ENCODE measurements at places on chromosomes 12 and 14.
A peak's percentile ranks its signal among the peaks of the same experiment; 100 is the strongest.

GRCh38 chr12:131097202-131098177 is 143.8 kb downstream of the ADGRD1 start:
- DNase-seq: peak; percentile 69

DNA sequence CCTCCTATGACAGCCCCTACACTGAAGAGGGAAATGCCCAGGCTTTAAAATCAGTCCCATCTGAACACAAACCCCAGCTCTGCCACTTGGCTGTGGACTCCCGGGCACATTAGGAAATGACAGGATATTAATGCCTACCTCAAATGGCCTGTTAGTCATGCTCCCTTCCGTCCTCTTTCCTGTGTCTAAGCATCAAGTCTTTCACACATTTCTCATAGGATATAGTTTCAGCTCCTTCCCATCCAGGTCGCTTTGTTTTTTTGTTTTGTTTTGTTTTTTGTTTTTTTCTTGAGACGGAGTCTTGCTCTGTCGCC is 16.1 kb downstream of the PLEK2 start:
- DNase-seq: no peak

DNA sequence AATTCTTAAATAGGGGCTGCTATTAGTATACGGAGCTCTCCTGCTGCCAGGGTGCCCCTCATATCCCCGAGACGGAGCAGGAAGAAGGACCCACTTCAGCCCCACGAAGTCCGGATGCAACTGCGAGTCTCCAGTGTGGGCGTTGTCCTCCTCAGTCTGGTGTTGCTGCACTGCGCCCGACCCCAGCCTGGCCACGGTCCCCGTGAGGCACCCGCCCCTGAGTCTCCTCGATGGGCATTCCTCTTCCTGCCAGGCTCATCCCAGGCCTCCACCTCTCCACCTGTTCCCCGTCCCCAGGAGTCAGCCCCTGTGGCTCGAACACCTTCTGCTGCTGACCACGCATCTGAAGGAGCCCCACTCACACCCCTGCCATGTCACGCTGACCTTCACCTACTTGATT is 68.1 kb upstream of the SFSWAP start:
- DNase-seq: peak; percentile 26

GRCh38 chr12:9731797-9732196 is 1.1 kb downstream of the CLECL1 start:
- DNase-seq: no peak

- DNase-seq: no peak
Observed at GRCh38 chr12:22525426-22525825, 18.9 kb downstream of the C2CD5 start.

DNA sequence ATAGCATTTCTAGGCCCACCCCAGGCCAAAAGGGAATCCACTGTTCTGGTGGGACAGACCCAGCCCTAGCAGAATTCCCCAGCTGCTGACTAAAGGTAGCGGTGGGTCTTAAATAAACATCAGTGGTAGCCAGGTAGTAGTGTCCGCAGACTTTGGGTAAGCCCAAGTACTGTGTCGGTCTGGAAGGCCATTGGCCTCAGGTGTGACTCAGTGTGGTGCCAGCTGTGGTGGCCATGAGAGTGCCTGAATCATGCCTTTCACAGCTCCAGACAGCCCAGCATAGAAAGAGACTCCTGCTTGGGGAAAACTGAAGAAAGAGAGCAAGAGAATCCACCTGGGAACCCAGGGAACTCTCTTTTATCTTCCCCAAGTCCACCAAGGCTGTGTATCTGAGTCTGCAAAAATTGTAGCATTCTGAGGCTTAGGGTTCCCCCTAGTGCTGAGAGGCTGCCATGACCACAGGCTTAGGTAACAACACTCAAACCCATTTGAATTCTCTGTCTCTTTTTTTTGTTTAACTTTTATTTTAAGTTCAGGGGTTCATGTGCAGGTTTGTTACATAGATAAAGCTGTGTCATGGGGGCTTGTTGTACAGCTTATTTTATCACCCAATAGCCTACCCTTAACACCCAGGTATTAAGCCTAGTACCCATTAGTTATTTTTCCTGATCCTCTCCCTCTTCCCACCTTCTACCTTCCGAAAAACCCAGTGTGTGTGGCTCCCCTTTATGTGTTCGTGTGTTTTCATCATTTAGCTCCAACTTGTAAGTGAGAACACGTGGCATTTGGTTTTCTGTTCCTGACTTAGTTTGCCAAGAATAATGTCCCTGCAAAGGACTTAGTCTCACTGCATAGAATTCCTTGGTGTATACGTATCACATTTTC is 16.7 kb upstream of the CD163L1 start:
- no peak for DNase-seq

- DNase-seq: no peak
Observed at GRCh38 chr12:12468575-12468974, 94.1 kb downstream of the DUSP16 start.

DNA sequence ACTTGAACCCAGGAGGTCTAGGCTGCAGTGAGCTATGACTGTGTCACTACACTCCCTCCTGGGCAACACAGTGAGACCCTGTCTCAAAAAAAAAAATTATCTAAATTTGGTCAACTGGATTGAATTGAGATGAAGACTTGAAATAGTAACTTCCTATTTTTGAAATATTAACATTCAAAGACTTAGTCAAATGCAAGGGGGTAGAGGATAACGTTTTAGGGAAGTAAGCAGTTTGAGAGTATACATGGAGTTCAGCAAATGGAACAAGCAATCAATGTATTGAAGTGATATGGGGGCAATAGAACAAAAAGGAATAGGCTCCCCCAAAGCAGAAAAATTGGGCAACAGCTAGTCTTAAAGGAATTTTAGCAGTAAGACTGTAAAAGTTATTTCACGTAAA is 4.6 kb upstream of the MFAP5 start:
- DNase-seq: no peak

DNA sequence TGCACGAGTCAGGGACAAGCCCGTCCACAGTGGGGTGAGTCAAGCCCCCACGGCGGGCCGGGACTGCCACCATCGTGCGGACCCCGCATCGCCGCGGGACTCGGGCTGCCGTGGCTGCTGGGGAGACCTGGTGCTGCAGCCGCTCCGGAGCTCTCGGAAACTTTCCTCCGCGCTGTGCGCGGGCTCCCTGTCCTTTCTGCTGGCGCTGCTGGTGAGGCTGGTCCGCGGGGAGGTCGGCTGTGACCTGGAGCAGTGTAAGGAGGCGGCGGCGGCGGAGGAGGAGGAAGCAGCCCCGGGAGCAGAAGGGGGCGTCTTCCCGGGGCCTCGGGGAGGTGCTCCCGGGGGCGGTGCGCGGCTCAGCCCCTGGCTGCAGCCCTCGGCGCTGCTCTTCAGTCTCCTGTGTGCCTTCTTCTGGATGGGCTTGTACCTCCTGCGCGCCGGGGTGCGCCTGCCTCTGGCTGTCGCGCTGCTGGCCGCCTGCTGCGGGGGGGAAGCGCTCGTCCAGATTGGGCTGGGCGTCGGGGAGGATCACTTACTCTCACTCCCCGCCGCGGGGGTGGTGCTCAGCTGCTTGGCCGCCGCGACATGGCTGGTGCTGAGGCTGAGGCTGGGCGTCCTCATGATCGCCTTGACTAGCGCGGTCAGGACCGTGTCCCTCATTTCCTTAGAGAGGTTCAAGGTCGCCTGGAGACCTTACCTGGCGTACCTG is 1.1 kb downstream of the PDE3A start:
- peak; percentile 85 for DNase-seq

DNA sequence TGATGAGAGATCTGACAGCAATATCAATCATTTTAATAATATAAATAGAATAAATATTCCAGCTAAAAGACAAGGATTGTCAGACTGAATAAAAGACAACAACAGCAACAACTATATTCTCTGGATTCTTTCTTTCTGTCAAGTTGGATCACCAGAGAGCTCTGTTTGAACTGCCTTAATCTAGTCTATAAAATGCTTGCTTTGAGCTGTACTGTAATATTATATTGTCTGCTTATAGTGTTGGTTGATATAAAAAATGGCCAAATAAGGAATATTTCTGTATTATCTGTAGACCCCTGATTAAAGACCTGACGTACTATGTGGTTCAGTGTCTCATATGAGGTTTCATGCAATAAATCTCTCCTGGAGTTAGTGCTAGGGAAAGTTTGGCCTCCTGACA is 46.3 kb upstream of the CSRP2 start:
- no peak for DNase-seq

- DNase-seq: no peak
Observed at GRCh38 chr12:110200124-110200417, 75.9 kb downstream of the IFT81 start.

GRCh38 chr12:90174198-90174510 is 465.5 kb upstream of the ATP2B1 start:
- DNase-seq: no peak

DNA sequence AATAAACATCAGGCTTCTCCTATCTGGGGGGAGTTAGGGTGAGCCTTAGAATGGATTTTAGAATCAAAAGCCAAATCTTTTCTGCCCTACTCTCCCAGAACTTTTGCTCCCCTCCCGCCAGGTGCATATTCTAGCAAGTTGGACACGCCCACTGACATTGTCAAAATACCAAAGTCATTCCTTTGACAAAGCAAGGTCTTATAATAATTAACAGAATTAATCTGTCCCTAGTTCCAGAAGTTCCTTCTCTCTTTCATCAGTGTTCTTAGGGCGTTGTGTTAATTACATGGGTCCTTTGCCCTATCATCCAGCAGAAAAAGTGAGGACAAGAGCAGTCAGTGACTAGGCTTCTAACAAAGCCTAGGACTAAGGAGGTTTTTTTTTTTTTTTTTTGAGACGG is 2.4 kb downstream of the PRR13 start:
- DNase-seq: no peak

DNA sequence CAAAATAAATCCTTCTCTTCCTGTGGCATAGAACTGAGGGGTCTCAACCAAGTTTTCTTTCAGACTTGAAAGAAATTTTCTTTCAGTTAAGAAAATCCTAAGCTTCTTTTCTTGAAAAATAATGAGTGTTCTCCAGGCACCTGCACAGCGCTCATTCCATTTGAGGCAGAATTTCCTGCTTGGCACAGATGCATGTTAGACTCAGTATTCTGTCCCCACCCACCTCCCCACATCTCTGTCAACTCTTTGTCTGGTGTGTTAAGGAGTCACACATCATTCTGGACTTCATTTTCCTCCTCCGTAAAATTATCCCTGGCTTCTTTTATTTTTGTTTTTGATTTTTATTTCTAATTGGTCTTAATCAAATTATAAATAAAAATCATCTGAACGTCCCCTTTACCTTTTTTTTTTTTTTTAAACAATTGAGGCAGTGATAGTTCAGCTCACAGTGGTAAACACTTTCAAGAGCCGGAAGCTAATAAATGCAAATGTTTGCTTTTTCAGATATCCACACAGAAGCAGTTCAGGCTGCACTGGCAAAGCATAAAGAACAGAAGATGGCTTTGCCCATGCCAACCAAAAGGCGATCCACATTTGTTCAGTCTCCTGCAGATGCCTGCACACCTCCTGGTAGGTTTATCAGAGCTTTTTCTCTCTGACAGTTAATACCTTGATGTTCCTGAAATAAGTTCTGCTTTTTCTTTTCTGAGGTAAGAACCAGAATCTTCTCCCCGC is 104.0 kb upstream of the ATF1 start:
- no peak for DNase-seq

DNA sequence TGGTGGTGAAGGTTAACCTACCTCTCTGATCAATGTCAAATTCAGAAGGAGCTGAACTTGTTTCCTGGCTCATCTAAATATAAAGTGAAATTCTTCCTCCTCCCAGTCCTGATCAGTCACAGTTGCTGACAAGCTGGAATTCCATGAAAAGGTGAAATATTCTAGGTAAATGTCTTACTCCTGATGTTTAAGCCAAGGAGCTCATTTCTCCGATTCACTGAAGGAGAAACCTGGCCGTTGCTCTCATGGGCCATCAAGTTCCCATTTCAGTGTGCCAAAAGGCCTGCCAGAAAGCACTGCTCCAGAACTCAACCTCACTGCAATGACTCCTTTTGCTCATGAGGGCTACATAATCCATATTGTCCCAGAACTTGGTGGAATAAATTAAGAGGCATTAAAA is 707.5 kb downstream of the GALC start:
- no peak for DNase-seq

GRCh38 chr14:64387232-64387781 is 846 bp upstream of the MTHFD1 start:
- DNase-seq: no peak
